ENCODE measurements at places on chromosomes 2 and 18.
A peak's percentile ranks its signal among the peaks of the same experiment; 100 is the strongest.

DNA sequence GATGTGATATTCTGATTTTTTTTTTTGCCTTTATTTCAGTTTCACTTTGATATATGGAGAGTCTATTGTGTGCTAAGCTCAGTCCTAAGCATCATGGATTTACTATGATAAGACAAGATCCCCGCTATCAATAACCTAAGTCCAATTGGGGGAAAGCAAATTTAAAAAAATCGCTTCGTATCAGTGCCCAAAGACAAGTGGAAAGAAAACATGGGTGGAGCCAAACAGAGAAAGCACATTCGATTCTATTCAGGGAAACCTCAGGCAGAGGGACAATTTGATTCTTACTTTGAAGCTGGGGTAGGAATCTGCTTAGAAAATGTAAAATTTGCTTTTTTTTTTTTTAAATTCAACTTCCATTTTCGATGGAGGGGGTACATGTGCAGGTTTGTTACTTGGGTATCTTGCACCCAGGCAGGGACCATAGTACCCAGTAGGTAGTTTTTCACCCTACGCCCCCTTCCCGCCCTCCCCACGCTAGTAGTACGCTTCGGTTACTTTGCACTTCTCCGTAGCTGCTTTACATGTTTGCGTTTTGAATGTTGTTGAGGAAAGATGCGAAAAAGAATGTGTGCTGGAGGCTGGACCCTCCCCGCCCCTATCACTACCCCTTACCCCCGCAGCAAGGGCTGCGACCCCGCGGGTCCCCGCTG is 12.4 kb downstream of the KIF5C start:
- DNase-seq = no peak

- no peak for DNase-seq
Observed at GRCh38 chr2:57278451-57278850, 768.2 kb upstream of the VRK2 start.

DNA sequence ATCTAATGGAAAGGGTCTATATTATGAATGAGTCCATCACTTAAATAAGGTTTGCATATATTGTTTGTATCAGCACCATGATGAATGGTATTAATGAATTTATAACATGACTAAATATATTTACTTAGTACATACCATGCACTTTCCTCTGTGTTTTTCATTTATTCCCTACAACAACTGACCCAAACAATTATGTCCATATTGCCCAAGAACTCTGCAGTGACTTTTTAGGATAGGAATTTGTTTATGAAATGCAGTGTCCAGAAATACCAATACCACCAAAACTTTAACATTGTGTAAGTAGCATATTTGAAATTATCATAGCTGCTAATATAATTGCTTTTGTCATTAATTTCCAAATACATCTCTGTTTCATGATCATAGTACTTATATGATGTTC is 119.7 kb downstream of the WDR7 start:
- no peak for DNase-seq

DNA sequence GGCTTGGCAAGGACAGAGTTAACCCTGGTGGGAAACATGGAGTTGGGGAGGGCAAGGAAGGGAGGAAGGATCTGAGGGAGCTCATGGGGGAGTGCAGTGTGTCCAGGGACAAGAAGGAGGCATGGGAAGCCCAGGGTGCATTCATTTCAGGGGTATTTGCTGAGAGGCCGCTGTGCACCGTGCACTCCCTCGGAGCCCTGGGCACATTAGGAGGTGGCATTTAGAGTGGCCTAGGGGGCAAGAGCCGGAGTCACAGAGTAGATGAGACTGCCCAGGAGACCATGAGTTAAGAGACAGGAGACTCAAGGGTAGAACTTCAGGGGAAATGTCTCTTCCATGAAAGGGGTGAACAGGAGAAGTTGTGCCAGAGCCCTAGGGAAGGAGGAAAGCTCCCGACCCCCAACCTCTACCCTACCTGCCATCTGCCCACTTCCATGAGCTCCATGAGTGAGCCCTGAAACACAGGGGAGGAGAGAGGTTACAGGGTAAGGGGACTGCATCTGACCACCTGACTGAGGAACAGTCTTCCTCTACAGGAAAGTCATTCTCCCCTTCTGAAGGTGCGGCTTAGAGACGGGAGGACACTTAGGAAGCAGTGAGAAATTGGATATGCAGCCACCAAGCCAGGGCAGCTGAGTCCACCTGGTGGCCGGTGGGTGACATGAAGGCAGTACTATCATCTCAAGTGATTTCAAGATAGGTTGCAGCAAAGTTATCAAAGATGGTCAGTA is 58.5 kb upstream of the COPS8 start:
- DNase-seq = peak; percentile 29

DNA sequence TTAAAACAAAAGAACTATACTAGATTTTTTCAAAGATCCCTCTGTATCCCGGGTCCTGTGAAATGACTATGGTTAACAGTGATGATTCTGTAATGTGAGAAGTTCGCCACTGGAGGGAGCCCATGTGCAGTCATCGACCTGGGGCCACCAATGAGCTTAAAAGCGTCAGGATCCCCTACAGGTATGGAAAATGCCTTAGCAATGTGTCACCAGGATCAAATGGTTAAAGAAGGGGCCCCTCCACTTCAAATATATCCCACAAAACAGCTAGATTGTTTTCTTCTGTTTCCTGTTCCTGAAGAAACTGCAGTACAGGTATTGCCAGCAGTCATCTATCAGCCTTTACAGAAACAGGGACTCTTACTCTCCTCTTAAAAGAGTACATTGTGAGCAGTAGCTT is 15.3 kb downstream of the CHRNA1 start:
- DNase-seq = peak; percentile 67

DNA sequence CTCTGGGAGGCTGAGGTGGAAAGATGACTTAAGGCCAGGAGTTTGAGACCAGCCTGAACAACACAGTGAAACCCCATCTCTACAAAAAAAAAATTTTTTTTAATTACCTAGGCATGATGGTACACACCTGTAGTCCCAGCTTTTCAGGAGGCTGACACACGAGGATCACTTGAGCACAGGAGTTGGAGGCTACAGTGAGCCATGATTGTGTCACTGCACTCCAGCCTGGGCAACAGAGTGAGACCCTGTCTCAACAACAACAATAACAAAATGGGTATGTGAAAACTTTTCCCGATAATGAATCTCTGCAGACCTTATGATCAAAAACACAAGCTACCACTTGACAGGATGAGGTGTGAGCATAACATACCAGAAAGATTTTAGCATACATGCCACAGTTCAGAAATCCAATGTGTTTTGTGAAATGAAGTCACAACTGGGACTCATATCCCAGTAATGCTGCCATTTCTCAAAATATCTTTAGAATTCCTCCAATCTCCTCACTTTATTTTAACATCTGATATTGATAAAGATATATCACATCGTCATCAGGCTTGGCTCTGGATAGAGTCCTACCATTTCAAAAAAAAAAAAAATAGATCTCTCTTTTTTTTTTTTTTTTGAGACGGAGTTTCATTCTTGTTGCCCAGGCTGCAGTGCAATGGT is 74.0 kb upstream of the PELI1 start:
- DNase-seq = no peak

- DNase-seq = no peak
Observed at GRCh38 chr2:196970099-196970498, 43.6 kb upstream of the PGAP1 start.

DNA sequence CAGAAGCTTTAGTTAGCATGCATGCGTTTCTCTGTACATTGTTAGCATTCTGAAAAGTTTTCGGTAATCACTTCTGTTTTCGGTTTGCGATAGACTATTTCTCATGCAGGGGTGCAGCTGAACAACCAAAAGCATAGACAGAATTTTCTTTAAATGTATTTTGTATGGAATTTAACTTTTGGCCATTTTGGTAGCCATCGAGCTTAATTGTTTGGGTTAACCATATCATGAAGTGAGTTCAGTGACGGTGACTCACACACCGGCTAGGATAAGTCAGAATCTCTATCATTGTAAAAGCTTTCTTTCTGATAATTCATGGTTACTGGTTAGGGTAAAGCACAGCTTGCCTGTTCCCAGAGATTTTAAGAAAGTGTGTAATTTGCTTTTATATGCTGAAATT is 107.2 kb downstream of the CD226 start:
- DNase-seq = no peak

Measured in effector memory CD8-positive, alpha-beta T cell (primary cell).